NCI-H187 treated with DMSO at 0.1 percent for 48 hours (cell line): ENCODE measurements at places on chromosomes 3 and 15.

- no peak for DNase-seq
Measured at GRCh38 chr3:29512641-29513040, 231.8 kb downstream of the RBMS3 start.

GRCh38 chr3:40262331-40262730, 47.2 kb upstream of the EIF1B start:
- DNase-seq: no peak

GRCh38 chr3:119559441-119559963, at the start of gene CD80:
CD80 (minus strand) TSS chr3:119559614; CDS start chr3:119557728, 1,886 bp downstream.
- DNase-seq: no peak

GRCh38 chr3:13770170-13771169, 109.4 kb downstream of the WNT7A start:
- no peak for DNase-seq

DNA sequence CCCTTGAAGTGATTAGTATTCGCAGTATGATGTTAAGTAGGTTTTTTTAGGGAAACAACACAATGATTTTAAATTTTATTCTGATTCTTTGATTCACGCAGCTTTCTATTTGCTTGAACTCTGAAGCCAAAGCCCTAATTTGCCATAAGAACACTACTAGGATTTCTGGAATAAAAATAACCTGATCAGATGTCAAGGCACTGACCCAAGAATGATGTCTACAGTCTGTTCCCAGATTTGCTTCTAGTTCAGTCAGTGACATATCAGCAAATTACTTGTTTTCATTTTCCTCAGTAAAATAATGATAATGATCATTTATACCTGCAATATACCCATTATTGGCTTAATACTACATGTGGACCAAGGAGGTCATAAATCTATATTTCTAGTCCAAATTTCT, 179.5 kb upstream of the EIF1B start:
- no peak for DNase-seq

GRCh38 chr3:66531256-66531655, 30.4 kb upstream of the LRIG1 start:
- DNase-seq: no peak

DNA sequence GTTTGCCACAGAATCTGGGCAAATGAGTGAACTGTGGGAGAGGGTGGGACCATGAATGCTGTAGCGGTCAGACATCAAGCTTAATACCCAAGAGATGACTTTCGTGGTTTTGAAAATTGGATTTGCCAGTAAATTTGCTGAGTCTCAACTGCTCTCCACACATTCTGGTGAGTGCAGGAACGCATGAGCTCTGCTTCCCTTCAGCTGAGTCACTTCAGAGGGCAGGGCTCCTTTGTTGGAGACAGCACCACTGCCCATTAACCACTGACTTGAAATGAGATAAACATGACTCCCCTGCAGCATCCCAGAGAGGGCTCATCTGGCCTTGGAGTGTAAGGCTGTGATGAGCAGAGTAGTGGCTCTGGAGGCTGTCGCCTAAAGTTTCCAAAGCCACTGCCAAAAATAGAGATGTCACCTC, 22.6 kb downstream of the RARRES1 start:
- no peak for DNase-seq

DNA sequence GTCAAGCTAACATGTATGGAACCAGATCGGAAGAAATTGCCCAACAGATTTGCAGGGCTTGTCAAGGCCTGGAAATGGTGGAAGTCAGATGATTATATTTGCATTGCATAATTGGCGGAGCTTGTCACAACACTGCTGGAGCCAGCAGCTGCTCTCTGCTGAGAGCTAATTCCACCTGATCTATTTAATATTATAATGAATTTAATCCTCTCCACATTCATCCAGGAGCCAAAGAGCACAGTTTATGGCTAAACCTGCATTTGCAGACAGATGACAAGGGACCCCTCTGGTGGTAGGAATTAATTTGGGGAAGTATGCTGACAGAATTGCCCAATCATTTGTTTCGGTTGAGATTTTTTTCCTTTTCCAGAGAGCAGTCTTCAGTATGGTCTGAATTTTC, 730.2 kb downstream of the TUSC7 start:
- DNase-seq: no peak

- DNase-seq: no peak
Measured at GRCh38 chr15:31483986-31484951, 157.6 kb downstream of the KLF13 start.

DNA sequence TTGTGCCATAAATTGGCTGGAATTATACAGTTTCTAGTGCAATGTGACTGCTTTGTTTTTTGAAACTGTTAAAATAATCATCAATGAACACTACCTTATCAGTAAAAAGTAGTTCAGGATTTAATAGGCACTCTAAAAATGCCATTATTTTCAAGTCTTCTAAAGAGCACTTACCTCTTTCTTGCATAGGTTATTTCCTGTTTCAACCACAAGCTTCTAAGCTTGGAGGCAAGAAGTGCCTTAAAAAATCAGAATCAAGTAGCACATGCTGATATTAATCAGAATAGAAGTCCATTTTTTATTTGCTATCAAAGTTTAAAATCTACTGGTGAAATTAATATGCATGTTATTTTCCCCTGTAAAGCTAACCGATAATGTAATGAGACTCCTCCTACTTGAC, 991.6 kb downstream of the CADM2 start:
- DNase-seq: no peak

DNA sequence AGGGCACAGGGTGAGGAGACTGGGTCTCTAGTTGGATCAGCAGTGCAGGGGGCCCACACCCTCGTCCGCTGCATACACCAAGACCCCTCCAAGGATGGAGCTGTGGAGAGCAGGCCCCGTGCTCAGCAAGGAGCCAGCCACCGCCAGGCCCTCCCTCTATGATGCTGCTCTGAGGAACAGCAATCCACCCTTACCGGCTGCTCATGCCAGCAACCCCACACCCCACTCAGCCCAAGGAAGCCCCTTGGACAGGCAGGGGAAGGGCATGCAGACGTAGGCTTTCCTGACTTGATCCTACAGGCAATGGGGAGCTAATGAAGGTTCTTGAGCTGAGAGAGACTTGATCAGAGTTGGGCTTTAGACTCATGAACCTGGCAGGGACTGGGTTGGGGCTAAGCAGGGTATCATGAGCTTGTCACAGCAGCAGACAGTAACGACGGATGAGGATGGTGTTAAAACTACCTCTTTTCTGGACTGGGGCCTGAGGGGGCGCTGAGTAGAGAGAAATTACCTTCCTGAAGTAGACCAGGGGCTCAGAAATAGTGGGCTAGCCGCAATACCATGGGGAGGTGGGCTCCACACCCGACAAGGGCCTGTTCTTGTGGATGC, 50.5 kb upstream of the FGD5 start:
- DNase-seq: no peak

- no peak for DNase-seq
Measured at GRCh38 chr3:133888726-133889340, 6.8 kb downstream of the RAB6B start.

DNA sequence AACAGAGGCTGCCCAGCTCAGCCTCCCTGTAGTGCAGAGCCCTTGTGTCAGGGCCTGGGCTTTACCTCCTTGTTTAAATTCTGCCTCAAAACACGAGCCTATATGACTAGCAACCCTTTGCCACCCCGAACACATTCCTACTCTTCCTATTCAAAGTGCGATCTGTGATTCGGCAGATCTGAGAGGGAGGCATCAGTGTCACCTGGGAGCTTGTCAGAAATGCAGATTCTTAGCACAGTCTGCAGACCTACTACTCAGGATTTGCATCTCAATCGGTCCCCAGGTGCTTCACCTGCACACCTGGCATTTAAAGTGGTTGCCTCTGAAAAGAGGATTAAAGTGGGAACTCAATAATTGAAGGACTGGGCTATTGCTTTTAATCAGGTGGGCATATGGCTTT, 273.2 kb upstream of the TOPAZ1 start:
- DNase-seq: no peak

- DNase-seq: no peak
Measured at GRCh38 chr3:152113413-152113812, 155.3 kb upstream of the MBNL1 start.

DNA sequence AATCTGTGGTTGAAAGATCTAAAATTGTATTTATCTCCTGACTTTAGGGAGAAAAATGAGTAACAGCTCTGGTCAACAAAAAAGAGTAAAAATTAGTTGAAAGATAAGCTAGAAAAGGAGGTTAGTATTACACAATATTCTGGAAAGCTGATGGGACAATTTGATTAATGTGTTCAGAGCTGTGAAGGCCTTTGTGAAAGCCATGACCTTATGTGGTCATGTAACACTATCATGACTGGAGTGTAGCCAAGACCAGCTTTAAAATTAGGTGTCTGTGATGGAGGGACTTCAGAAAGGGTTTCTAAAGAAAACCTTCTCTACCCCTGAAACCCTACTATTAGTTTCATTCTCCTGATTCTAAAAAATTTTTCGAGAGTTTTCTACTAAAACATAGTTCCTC, 127.2 kb downstream of the NFKBIZ start:
- DNase-seq: no peak

DNA sequence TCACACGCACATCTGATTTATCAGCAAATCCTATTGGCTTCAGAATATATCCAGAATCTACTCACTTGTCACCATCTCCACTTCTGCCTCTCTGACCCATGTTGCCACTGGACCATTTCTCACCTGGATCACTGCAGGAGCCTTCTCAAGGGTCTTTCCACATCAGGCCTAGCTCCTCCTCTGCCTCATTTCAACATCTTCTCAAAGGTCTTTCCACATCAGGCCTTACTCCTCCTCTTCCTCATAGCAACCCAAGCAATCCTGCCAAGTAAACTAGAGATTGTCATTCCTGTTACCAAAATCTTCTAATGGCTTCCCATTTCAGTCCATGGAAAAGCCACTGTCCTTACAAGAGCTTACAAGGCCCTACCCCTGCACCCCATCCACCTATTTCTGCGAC, 18.0 kb upstream of the DUT start:
- DNase-seq: no peak

DNA sequence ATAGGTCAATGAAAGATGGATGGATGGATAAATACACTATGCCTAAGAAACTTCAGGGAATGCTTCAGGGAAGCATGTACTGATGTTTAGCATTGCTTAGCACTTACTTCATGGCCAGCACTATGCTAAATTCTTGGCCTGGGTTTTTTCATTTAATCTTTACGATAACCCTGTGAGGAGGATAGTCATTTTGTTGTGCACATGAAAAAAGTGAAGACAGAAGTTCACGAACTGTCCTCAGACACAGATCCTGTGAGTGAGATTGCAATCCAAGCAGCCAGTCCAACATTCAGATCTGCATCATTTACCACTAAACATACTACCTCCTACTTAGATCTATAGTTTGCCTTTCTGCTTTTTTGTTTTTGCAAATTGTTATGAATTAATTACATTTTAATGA, 510.8 kb upstream of the AGTR1 start:
- DNase-seq: no peak

DNA sequence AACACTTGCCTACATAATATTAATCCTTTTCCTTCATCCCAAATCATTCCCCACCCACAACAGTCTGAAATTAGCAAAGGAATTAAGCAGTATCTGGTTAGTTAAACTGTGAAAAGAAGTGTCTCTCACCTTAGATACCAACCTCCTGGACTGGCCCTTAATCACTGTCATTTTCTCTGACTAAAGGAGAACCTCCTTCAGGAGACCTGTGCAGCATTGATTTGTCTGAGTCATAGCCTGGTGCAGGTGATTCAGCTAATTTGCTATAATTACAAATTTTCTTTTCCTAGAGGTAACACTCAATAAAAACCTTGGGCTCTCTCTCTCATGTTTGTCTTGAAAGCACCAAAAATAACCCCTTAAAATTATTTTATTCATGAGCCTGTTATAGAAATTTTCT, 279.8 kb upstream of the SEMA6D start:
- no peak for DNase-seq

- DNase-seq: no peak
Measured at GRCh38 chr15:99092554-99093172, 12.2 kb upstream of the SYNM start.

- no peak for DNase-seq
Measured at GRCh38 chr3:78569804-78570203, 1198.0 kb downstream of the ROBO1 start.

DNA sequence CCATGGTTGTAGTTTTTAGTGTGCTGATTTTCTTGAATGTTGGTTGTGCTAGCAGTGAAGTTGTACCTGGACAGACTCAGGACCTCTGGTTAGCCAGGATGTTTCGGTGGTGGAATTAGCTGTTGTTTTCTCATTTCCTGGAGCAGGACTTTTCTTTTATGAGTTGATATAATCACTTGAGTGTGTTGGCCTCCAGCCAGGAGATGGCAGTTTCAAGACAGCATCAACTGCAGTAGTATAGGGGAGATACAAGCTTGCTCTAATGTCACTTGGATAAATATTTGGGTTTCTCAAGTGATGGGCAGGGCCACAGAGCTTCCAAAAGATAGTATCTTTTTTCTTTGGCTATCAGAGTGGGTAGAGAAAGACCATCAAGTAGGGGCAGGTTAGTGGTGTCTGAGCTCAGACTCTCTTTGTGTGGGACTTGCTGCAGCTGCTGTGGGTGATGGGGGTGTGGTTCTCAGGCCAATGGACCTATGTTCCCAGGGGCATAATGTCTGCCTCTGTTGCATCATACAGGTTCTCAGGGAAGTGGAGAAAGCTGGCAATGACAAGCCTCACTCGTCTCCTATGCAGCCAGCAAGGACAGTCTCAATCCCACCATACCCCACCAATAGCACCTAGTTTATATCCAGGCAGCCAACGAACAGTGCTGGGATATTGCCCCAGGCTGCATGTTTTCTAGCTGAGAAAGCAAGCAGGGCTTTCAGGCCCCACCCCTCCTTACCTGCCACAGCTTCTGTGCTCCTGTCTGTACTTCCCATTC, 14.6 kb upstream of the OR5K2 start:
- DNase-seq: no peak

- DNase-seq: no peak
Measured at GRCh38 chr3:175655351-175655750, 796.2 kb downstream of the NAALADL2 start.

- DNase-seq: no peak
Measured at GRCh38 chr3:122760453-122761271, 33.0 kb downstream of the HSPBAP1 start.

DNA sequence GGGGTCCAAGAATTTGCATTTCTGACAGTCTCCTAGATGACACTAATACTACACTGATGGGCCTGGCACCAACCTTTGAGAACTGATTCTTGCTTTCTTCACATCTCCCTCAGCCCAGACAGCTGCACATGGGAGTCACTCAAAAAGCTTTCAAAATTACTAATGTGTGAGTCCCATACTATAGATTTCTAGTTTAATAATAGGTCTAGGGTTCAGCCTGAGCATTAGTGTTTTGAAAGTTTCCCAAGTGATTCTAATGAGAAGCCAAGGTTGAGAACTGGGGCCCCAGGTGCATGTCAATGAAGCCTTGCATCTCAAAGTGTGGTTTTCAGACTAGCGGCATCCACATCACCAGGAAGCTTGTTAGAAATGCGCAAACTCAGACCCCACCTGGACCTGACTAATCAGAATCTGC, 159.9 kb upstream of the CMC1 start:
- no peak for DNase-seq
